Stimulated activated CD4-positive, alpha-beta T cell treated with anti-CD3 and anti-CD28 coated beads, Interleukin-1b, Interleukin-23, amount 100 ng/mL, for 48 hours (primary cell): ENCODE measurements at places on chromosomes 5 and 9.

DNA sequence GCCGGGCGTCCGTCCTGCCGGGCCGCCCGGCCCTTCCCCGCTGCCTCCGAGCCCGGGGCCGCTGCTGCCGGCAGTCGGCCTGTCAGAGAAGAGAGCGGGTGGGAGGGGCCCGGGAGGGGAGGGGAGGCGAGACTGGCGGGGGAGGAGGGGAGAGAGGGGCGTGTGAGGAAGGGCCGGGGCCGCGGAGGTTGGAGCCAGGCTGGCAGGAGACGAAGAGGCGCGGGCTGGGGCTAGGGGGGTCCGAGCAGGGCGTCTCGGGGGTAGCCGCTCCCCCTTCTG, 570 bp downstream of the CREBRF start:
- no peak for DNase-seq

DNA sequence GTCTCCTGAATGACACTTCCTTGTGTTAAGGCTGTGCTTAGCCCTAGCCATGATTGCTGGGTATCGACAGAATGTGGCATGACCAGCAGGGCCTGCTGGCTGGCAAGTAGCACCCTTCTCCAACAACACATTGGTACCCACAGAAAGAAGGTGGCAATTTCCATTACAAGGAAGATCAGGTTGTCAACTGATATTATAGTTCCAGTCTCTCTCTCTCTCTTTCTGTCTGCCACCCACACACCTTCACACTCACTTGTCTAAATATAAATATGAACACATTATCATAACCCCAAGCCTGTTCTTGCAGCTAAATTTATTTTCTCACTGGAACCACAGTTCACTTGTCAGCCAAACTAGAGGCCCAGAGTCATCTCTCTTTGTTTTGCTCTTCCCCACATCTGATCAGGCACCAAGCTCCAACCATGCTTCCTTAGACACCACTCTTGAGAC, 408.1 kb upstream of the PIK3R1 start:
- no peak for DNase-seq

DNA sequence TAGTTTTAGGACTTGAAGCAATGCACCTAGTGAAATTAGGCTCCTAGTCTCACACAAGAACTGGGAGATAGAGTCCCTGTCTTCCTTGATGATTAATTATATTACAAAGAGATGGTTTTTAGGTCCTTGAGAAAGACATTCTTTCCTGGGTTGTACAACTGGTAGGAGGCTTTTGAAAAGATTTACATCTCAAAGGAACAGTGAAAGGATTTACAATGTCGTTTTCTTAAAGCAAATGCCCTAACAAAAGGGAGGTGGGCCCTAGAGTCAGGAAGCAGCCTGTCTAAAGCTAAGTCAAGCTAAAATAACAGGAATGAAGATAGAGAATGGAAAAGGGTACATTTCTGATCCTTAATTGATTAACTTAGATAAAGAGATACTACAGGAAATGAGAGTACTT, 102.2 kb upstream of the IL7R start:
- DNase-seq = no peak

DNA sequence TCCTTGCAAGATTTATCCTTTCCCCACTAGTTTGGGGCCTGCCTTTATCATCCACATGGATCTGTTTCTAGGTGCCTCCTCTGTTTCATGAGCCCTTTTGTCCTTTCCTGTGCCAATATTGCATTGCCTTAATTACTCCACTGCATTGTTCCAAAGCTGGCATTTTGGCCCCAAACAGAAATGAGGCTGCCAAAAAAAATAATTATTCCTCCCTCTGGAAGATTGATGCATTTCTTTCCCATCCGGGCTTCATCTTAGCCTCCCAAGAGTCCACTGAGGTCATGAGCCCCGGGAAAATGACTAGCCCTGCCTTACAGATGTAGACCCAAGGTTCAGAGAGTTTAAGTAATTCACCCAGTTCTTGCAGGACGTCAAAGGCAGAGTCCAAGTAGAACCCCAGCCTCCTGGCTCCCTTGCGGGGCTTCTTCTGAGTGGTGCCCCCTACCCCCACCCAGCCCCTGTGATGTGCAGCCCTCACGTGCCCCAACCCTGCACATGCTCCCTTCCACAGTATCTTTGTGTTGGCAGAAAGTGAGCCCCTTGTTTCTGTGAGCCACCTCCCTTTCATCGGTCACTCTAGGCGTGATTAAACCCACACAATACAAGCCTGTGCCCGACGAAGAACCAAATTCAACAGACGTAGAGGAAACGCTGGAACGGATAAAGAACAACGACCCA, 62.1 kb downstream of the TMOD1 start:
- no peak for DNase-seq

DNA sequence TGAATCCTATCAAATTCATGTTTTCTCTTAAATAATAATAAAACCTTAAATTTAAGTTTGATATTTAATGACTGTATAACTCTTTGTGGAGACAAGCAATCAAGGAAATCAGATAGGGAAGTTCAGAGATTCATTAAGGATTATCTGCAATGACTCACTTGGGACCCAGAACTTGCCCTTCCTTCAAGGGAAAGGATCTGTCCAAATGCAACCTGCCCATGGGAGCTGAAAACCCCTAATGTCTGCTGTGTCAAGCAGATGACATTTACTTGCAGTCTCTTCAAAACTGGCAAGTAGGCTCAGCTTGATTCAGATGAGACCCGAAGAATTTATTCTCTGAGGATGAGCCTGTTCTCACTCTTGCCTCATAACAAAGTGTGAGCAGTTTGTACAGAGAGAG, 1577.6 kb downstream of the EFNA5 start:
- no peak for DNase-seq

- no peak for DNase-seq
Measured at GRCh38 chr9:22141908-22142307, 132.8 kb upstream of the CDKN2B start.

GRCh38 chr9:133167769-133168168, 4.1 kb upstream of the GBGT1 start:
- DNase-seq = no peak

- no peak for DNase-seq
Measured at GRCh38 chr5:40619421-40619820, 60.3 kb upstream of the PTGER4 start.

GRCh38 chr5:88536146-88536545, 267.5 kb upstream of the TMEM161B start:
- no peak for DNase-seq

DNA sequence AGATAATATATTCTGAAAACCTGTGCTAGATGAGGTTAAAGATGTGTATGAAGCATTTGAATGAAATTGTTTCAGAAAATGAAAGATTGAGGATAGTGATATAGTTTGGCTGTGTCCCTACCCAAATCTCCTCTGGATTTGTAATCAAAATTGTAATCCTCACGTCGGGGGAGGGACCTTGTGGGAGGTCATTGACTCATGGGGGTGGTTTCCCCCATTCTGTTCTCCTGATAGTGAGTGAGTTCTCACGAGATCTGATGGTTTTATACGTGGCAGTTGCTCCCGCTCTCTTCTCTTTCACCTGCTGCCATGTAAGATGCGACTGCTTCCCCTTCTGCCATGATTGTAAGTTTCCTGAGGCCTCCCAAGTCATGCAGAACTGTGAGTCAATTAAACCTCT, 2.0 kb upstream of the TEX48 start:
- DNase-seq = peak; percentile 37

DNA sequence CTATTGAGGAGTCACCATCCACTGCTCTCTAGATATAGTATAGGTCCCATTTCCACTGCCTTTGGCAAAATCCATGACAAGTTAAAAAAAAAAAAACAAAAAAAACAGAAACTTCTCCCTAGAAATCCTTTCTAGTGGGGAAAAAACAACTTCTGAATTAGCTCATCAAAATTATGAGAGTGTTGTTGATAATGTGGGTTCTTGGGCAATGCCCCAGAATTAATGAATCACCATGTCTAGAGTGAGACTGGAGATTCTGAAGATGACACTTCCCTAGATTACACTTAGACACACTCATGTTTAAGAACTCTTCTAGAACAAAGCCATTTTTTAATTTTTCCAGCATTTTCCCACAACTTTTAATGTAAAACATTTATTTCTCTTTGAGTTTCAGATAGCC, 728.0 kb upstream of the C9orf72 start:
- DNase-seq = no peak

DNA sequence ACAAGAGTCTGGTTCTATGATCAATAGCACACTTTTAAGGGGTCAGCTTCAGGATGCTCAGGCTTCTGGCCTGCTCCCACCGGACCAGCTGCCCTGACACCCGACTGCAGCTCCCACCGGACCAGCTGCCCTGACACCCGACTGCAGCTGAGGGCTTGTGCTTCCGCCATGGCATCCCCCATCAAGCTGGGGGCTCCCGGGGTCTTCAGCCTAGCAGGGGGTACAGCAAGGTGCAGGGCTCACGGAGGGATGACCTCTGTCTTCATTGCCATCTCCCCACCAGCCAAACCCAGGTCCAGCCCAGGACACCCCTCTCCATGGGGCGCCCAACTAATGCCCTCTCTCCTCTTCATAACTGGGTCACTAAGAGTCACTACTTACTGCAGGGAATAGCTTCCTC, 1.9 kb downstream of the FLT4 start:
- no peak for DNase-seq

DNA sequence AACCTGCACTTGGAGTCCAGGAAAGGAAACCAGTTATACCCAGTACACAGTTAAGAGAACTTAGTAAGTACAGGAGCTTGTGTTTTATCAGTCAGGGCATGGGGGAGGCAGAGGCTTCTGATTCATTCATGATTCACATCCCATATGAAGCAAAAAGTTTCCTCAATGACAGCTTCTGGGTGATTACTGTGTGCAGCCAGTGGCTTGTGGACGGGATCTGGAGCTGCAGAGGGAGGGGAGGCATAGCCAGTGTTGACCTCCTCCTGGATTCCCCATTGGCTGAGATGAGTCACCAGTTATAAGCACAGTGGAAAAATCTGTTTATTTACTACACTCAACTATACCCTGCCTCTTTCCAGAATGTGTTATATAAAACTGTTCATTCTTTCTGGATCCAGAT, 17.7 kb downstream of the IL31RA start:
- DNase-seq = peak; percentile 74

DNA sequence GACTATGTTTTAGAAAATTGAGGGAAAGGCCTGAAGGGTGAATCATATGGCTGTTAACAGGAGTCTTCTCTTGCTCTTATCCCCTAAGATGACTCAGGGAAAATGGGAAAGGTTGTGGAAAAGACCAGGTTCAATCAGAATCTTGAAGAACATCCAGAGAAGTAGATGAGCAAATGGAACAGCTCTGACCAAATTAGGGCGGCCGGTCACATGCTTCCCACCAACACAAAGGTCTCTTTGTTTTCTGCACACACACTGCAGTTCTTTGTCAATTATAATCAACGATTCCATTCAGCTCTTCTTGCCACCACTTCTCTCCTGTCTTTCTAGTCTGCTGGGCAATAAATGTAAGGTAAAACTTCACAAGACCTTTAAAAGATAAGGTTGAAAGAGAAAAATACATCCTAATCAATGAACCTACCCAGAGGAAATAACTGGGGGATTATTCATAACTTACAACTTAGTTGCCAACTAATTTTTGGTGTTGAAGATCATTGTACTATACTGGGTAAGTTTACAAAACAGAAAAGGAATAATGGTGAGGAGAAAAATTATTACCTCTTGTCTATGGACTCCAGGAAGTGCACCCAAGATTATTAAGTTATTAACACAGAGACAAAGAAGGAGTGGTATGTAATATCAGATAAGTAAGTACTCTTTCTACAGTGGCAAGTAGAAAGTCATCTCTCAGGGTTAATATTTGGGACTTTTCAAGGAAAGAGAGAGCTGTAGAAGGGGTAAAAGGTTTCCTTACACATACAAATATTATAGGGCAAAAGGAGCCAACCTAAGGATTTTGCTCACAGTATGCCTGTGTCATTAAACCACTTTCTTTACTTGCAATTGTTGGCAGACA, 441.9 kb upstream of the PIK3R1 start:
- DNase-seq = no peak

- DNase-seq = no peak
Measured at GRCh38 chr9:79742110-79742721, 170.5 kb downstream of the TLE4 start.

DNA sequence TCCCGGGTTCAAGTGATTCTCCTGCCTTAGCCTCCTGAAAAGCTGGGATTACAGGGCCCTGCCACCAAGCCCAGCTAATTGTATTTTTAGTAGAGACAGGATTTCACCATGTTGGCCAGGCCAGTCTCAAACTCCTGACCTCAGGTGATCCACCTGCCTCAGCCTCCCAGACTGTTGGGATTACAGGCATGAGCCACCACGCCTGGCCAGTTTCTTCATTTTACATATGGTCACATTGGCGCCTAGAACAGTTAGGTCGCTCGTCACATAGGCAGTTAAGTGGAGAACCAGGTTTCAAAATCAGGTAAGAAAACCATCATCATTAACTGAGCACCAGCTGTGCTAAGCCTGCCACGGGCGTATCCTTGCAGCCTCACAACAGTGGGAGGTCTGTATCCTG, 36.1 kb downstream of the OLFML2A start:
- DNase-seq = no peak

GRCh38 chr5:137619191-137619870, 116.6 kb downstream of the KLHL3 start:
- no peak for DNase-seq

- no peak for DNase-seq
Measured at GRCh38 chr9:76298521-76299144, 95.6 kb downstream of the RFK start.

DNA sequence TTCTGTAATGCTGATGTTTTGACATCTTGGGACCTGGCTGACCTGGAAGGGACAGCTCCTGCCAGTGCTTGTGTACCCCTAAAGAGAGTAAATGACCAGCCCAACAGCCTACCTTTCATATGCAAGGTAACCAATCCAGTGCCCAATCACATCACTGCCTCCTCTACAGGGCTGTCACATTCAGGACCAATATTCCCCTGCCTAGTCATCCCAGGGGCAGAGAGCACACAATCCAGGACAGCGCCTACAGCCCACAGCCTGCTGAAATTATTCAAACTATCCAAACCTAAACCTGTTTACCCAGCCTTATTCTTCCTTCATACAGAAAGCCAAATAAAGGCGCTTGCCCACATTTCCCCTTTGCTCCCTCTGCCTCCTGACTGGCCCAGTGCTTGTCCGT, 284.1 kb downstream of the CTNND2 start:
- no peak for DNase-seq

GRCh38 chr5:119795768-119796167, 166.4 kb downstream of the FAM170A start:
- DNase-seq = no peak

DNA sequence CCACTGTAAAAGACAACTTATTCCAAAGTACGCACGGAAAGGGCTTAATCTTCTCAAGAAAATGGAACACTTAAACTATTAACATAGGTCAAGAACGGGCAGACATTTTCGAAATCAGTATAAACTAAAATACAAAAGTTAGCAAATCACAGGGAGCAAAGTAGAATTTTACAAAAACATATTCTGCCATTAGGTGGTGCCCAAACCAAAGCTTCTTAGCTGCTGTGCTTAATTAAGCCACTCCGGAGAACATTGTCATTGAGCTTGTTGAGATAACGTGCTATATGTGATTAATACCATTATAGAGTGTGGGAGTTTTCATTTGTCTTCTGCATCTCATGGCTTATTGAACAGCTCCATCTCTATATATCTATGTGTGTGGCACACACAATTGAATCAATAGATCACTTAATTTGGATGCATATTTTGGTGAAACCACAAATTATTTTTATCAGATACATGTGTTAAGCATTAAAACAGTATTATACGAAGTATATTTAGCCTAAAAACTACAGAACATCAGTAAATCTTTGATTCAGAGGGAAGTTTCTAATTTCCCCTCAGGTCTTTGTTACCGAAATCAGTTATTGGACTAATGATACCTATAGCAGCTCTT, 23.4 kb downstream of the UBLCP1 start:
- no peak for DNase-seq

GRCh38 chr9:129486756-129487657, 133.9 kb downstream of the C9orf50 start:
- no peak for DNase-seq
